Osteoblast (primary cell): ENCODE measurements at places on chromosomes 7 and 10. TPM values are rescaled to one million over a fixed set of nuclear protein-coding genes. Genes with fewer than 3 reads are reported as not detected.

DNA sequence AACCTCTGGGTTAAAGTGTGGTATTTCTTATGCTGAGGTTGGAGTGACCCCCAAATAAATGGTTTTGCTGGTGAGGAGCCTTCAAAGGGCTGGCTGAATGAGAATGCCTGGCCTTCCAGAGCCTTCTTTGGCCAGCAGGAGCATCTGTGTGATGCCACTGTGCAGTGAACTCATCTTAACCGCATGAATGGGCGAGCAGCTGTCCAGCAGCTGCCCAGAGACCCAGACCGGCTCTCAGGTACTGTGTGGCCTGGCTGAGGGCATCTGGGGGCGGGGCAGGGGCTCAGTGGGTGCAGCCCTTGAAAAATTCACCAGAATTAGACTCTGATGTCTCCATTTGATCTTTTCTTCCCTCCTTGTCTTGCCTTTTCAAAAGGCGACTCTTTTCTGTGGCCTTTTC, 59.0 kb downstream of the SYPL1 start:
- no peak for DNase-seq

DNA sequence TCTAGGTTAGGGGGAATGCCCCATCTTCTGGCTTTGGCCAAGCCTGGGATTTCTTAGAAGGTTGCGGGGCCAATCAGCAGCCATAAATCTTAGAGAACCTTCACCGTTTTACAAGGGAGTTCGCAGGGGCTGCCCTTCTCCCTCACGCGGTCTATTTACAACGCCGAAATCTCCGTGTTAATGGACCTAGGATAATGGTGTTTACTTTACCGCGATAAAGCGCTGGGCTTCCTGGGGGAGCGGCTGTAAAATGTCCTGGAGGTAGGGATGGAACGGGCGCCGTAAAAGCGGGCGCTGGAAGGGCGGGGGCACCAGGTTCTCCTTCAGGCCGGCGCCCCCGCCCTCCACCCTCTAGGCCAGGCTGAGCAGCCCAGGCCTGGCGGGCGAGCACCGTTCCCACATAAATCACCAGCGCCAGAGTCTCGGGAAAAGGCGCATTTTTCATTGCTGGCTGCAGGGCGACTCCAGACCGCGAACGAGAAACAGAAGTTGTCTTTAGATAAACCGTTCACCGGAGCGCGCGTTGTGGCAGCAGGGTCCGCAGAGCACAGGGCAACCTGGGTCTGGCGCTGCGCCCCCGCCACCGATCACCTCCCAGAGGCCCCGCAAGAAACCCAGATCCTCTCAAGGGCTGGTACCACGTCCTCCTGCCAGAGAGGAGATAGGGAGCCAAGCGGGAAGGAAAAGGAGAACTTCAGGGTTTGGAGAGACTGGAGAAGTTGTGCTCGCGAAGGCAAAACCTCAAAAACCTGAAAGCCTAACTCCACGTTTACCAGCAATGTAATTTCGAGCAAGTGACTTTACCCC, 12.5 kb upstream of the NKX2-3 start:
- DNase-seq: no peak

DNA sequence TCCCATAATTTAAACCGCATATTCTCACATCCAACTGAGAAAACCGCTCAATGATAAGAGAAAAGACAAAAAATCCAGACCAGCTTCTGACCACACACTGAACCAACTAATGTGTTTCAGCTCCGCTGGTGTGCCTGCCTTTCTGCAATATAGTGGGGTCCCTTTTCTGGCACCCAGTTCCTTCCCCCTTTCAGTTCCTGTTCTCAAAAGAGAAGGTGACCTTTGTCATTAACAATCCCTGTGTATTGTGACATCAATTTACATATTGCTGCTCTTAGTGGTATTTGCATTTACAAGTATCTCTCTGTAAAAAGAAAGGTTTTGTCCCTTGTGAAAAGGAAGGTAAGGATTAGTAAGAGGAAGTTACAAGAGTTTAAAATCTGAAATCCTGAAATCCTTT, 1.4 kb downstream of the PPP1R17 start:
- no peak for DNase-seq

GRCh38 chr7:81674431-81674830, 95.4 kb downstream of the HGF start:
- no peak for DNase-seq

DNA sequence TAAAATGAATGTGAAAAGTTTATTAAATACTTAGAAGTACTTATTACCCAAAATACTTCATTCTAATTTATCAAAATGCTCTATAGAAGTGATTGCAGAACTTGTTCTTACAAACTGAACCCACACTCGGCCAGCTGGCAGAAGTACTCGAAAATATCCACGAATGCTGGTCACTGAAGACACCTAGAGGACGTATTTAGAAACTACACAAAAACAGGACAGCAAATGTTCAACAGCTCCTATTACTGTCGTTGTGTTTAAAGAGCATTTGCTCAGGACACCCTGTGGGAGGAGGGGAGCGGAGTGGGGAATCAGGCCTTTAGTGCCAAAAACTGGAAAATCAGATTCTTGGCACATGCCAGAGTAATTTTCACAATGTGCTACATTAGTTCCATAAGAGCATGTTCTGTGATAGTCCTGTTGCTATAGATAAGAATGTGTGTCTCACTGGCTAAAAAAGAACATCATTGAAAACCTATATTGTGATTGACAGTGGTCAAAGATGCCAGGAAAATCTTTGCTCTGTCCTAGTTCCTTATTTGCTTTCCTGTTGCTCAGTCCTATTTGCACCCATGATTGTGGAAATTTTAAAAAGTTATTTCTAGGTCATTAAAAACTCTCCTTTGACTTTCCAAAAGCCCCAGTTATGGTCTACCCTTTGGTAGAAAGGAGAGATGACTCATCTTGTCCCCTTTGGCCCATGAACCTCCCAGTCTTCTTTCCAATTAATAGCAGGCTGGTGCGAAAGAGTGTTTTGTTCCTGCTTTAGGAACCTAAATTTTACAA, 49.0 kb upstream of the NRBF2 start:
- DNase-seq: peak; percentile 80

DNA sequence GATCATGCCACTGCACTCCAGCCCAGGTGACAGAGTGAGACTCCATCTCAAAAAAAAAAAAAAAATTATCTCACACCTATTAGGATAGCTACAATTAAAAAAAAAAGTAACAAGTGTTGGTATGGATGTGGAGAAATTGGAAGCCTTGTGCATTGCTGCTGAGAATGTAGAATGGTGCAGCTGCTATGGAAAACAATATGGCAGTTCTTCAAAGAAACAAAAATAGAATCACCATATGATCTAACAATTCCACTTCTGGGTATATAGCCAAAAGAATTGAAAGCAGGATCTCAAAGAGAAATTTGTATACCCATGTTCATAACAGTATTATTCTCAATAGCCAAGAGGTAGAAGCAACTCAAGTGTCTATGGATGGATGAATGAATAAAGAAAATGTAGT, 143.6 kb upstream of the PRR15 start:
- DNase-seq: no peak

FKBP6 gene
- total RNA-seq: not detected in 2 replicates

EXOC6 gene
- 5.0 and 8.7 TPM in 2 replicates for total RNA-seq

- DNase-seq: no peak
Measured at GRCh38 chr7:74542558-74543117, 88.9 kb downstream of the GTF2IRD1 start.

DNA sequence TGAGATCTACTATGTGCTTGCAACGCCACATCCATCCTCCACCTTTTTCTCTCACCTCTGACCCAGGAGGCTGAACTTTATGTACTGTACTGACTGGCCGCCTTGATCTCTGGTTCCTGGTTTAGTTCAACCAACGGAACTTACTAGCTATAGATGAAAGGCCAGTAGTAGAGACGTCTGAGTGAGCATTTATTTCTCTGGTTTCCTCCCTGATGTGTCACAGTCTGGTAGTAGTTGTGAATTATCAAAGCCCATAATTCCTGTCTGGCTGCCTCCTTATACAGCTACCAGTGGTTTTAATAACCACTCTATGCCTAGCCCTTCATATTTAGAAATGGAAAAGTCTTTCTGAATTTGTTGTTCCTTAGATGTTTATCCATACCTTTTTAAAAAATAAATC, 64.7 kb downstream of the POM121L12 start:
- DNase-seq: no peak

IMMP2L gene
- total RNA-seq: 14.1 and 19.9 TPM in 2 replicates
